ENCODE measurements at places on chromosomes 4 and X.

DNA sequence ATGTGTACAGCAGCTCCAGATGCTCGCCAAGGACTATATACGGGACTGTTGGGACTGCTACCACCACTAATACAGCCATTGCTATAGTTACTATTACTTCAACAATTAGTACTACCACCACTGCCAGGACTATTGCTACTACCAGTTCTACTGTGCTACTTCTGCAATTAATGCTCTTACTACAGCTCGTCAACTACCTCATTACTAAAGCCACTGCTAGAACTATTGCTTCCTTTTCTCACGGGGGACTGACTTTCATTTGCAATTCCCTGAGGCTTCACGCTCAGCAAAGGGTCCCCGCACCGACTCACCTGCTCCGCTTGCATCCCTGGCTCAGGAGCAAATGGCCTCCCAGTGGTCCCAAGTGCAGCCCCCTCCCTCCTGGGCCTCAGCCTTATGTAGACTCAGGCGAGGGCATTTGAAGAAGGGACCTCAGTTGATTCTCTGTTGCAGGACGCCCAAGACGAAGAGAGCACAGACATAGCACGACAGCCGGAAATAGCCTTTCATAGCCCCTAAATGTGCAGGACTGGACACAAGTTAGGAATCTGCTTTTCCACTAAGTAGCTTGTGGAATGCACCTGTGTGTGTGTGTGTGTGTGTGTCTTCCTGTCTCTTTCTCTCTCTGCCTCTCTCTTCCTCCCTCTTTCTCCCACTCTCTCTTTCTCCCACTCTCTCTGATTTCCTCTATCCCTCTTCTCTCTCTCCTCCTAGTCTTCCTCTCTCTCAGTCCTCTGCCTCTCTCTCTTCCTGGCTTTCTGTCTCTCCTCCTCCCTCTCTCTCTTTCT lies 294.8 kb downstream of the ASMT start:
- no peak for DNase-seq

GRCh38 chr4:57075367-57075766 lies 34.8 kb downstream of the IGFBP7 start:
- DNase-seq, result no peak

- DNase-seq, result no peak
These were observed 17.4 kb downstream of the GABRA4 start for GRCh38 chr4:46975812-46976553.

DNA sequence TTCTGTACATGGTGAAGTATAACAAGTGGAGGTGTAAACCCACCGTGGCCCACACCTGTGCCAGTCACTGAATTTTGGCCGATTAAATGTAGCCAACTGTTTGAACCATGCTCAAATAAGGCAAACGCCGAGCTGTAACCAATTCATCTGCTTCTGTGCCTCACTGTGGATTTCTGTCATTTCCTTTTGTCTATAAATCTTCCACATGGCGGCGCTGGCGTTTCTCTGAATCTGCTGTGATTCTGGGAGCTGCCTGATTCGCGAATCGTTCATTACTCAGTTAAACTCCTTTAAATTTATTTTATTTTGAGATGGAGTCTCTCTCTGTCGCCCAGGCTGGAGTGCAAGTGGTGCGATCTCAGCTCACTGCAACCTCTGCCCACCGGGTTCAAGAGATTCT lies 19.2 kb downstream of the SUPT20HL2 start:
- DNase-seq, result peak; percentile 11

DNA sequence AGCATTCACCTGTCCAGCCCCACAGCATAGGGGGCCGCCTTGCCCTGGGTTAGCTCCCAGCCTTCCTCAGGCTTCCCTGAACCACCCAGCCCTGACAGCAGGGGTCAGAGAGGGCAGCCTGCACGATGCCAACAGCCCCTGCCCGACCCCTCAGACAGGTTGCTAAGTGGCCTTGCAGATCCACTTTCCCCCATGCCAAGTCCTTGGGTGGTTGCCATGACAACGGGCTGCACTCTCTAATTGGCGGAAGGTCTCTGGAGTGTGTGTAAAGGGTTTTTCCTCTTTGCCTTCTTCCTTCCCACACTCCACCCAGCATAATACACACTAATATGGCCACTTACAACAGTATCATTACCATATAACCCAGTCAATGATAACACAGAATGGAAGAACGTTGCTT lies 99.6 kb upstream of the AFAP1 start:
- peak; percentile 38 for DNase-seq

DNA sequence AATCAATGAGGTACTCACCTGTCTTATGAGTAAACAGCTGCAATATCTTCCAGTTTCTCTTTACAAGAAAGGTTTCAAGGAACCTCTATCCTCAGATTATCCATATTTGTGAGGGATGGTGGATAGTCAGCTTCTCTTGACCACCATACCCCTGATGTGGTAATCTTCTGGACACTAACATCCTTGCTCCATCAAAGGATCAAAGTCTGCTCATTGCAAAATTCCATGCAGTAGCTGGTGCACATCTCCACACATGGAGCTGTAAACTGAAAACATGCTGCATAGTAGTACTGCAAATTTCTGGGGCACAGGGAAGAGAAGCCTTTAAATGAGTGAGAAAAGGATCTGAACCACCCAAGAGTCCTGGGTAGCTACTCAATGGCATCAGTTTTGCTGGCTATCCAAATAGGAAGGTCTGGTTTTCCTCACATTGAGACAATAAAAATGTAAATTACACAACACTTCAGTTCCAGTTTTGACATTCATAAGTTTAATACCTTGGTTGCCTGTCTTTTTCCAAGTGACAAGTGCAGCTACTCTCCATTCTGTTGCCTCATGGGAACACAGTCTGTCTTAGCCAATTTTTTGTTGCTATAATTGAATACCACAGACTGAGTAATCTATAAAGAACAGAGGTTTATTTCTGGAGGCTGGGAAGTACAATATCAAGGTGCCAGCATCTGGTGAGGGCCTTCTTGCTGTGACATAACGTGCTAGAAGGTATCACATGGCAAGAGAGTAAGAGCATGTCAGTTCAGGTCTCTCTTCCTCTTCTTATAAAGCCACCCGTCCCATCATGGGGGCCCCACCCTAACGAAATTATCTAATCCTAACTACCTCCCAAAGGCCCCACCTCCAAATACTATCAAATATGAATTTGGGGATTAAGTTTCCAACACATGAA lies 34.4 kb upstream of the ARHGEF6 start:
- DNase-seq, result no peak

- no peak for DNase-seq
These were observed 35.4 kb downstream of the CCSER1 start for GRCh38 chr4:90162566-90162965.

DNA sequence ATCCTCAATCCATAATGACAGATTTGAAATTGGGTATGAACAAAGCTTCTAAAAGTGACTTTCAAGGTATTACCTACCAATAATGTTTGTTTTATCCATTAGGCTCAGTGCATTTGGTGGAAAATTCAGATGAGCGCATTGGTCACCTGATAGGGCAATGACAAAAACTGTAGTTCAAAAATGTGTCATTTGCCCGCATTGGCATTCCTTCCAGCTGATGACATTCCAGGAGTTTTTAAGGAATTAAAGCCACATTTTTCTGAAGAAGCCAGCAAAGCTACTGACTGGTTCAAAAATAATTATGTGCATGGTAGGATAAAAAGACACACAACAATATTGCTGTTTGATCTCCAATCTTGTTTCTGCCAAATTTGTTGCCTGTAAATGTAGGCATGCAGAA lies 473.4 kb upstream of the CPEB2 start:
- no peak for DNase-seq

- DNase-seq, result no peak
These were observed 19.5 kb upstream of the HADH start for GRCh38 chr4:107970063-107970798.

- DNase-seq, result no peak
These were observed 14.3 kb downstream of the TMEM33 start for GRCh38 chr4:41949531-41949930.

- no peak for DNase-seq
These were observed 66.6 kb downstream of the BLTP1 start for GRCh38 chr4:122218762-122219161.

- no peak for DNase-seq
These were observed 17.4 kb upstream of the PDCL2 start for GRCh38 chr4:55609393-55609866.

Data from transverse colon (tissue), 4 donors.